Nephron progenitor cell (in vitro differentiated cells): ENCODE measurements at places on chromosomes 12 and 14.

DNA sequence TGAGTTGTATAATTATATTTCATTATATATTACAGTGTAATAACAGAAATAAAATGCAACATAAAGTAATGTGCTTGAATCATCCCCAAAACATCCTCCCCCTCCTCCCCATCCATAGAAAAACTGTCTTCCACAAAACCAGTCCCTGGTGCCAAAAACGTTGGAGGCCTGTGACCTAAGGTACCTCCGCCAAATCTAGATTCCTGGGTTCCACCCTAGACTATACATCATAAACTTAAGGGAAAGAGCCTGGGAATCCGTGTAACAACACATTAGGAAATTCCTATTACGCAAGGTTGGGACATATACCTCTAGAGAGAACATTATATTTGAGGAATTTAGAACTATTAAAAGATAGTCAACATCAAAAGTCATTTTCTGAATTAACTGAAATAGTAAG lies 38.0 kb downstream of the SPPL3 start:
- no peak for DNase-seq

DNA sequence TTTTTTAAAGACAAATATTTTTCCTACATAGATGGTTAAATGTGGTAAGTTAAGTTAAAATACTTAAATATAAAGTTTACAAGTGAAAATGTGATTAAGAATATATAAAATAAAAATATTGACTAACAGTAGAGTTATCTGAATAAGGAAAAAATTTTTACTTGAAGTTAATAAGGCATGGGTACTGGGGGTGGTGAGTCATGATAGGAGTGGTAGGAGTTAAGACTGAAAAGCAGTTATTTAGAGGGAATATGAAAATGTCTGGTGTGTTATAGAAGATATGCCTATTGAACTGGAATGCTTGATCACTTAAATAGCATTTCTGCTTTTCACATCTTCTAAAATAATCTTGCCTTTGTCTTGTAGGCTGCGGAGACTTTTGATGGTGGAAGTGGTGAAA lies 68.7 kb downstream of the CCDC91 start:
- no peak for DNase-seq

GRCh38 chr12:11764837-11765236 lies 115.4 kb downstream of the ETV6 start:
- no peak for DNase-seq

GRCh38 chr12:57242691-57243454 lies 8.1 kb downstream of the STAC3 start:
- DNase-seq: peak; percentile 96

- no peak for DNase-seq
These were observed 47.3 kb downstream of the PDE3A start for GRCh38 chr12:20415641-20416040.

DNA sequence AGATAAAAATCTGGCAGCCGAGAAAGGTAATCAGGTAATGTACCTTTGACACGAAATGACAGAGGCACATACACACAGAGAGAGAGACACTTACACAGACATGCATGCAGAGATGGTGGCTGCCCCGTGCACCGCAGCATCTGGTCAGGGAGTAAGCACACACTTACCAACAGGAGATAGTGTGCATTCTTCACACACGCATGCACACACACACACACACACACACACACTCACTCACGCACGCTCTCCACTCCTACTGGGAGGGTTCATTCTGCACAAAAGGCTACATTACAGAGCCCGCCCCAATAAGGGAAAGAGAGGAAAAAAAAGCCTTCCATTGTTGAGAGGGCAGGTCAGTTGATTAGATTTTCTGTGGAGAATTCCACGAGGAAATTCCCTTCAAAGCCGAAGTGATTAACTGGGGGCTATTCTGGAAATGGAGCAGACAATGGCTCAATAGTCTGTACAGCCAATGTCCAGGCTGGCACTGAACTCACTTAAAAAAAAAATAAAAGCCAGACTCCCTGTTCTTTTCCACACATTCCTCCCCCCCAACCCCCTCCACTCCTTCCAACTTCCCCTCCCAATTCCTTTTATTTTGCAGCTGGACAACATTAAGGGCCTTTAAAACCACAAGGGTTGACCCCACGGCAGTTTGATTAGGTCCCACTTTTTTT lies 1.4 kb upstream of the SOX5 start:
- peak; percentile 47 for DNase-seq
